T-helper 9 cell (primary cell): ENCODE measurements at places on chromosomes 3 and 15.
A peak's percentile ranks its signal among the peaks of the same experiment; 100 is the strongest.

DNA sequence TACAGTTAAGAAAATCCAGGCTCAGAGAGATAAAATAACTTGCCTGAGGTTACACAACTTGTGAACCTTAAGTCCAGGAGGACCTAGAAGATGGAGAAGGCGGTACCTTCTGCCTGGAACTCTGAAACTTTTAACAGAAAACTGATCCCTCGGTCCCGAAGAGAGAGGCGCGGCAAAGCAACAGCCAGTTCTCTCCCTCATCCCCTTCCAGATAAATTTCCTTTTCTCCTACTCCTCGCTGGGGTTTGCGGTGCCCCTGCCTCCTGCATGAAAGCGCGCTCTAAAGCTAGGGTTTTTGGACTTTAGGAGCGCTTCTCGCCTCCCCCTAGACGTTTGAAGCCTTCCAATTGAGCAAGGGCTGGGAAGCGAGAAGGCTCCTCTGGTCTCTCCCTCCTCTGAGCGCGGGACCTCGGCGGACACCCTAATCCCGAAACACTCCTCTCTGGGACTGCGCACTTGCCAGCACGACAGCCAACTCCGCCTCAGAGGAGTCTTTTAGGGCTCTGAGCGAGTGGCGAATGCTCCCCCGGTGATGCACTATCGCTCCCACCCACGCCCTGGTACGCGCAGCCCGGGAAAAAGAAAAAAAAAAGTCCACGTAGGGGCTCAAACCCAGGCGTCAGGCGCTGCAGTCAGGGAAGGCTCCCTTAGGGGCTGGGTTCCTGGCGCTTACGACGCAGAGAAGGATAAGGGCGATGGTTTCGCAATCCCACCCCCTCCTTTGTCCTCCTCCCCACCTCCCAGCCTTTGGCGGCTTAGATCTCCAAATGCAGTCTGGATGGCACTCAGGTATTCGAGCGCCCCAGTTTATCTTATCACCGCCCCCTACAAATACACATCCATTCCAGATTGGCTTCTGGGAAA, 7.9 kb upstream of the EOMES start:
- no peak for DNase-seq

GRCh38 chr3:4570840-4571621, 77.9 kb downstream of the ITPR1 start:
- DNase-seq, result no peak

DNA sequence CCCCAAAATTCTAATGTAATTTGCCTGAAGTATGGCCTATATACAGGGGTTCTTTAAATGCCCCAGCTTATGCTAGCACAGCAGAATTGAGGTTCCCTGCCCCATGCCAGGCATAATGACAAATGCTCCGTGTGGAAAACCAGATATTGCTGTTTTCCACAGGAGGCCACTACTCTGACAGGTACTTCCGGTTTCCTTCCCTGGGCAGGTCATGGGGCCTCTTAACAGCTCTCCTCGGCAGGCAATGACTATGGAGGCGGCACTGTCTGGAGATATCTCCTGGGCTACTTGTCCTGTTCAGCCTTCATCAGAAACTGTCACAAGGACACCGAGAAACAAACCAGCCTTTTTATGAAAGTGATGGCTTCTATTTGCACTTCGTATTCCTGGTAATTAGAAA, 54.8 kb downstream of the SLC7A14 start:
- no peak for DNase-seq

- DNase-seq, result no peak
These were observed 58.5 kb downstream of the CRYBG3 start for GRCh38 chr3:97880267-97880666.

- DNase-seq, result no peak
These were observed 7.1 kb downstream of the CHD2 start for GRCh38 chr15:92907229-92907628.

DNA sequence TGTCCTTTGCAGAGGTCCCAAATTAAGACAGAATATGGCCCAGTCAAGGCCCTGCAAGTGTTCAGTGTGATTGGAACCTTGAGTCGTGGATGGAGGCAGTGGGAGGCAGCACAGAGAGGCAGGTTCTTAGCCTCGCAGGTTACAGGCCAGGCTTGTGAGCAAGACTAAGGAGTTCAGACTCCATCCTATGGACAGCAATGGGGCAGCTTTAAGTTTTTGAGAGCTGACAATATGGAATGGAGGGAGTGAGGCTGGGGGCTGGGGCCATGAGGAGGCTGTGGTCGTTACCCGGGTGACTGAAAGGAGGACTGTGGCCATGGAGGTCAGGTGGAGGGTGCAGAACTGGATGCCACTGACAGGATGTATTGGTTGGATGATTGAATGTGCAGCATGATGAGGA, 74.1 kb upstream of the PRR23C start:
- no peak for DNase-seq

GRCh38 chr3:148330542-148330941, 367.2 kb upstream of the AGTR1 start:
- no peak for DNase-seq

GRCh38 chr3:128113817-128114794, 9.5 kb downstream of the RUVBL1 start:
- no peak for DNase-seq

DNA sequence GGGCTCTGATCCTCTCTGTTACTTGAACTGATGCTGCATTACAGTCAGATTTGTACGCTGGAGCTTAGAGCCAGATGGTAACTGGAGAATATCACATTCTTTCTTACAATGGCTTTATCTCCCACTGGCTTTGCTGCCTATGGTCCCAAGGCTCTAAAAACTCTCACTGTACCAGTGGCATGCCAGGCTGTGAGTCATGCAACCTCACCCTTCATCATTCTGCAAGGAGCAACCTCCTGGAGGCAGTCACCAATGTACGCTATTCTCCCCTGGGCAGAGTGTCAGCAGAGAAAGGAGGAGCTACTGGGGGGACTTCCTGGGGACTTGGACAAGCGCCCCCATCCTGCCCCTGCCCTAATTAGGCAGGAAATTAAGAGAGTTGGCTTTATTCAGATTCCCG, 97.9 kb upstream of the EIF1B start:
- DNase-seq, result no peak

DNA sequence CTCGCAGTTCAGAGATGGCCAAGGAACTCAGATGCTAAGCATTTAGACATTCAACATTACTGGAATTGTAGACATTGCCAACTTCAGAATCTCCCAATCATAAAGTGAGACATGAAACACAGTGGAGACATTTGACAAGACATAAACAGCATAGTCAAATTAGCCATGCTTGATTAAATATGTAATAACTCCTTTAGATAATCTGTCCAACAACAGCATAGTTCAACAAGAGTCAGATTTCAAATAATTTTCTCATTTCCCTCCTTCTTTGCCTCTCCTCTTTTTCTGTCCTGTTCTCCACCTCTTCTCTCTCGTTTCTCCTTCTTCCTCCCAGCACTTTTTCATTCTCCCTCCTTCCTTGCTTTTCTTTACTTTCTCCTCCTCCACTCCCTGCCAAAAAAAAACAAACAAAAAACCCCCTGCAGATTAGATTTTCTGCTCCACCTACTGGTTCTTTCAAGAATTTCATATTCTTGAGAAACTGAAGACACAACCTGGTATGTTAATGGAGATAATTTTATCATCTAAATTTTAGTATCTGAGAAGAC, 20.2 kb downstream of the CPOX start:
- DNase-seq, result no peak

GRCh38 chr3:129199366-129199765, 15.7 kb upstream of the CNBP start:
- no peak for DNase-seq

DNA sequence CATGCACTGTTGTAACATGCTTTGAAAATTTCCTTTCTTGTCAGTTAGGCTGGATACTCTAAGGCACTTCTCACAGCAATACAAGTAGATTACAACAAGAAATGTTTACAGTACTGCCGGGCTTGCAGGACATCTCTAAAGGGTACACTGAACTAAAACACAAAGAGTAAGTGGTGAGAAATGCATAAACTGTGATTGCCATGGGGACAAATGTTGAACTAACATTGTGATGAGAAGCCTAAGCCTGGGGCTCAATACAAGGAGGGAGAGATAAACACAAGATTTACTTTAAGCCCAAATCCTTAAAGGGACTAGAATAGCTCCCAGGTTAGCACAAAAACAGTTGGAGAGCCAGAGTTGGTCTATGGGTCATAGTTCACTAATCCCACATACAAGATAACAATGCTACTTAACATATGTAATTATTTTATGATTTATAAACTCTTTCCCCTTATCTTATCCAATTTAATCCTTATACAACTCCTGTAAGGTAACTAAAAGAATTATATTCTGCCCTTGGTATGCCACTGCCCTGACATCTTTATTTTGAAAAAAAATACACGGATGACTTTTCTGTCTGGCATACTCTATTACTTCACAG, 126.9 kb downstream of the THRB start:
- no peak for DNase-seq

GRCh38 chr15:63500265-63501250, 3.8 kb upstream of the USP3 start:
- DNase-seq, result no peak

- DNase-seq, result peak; percentile 2
These were observed 556 bp downstream of the CRYBG3 start for GRCh38 chr3:97822359-97822775.

DNA sequence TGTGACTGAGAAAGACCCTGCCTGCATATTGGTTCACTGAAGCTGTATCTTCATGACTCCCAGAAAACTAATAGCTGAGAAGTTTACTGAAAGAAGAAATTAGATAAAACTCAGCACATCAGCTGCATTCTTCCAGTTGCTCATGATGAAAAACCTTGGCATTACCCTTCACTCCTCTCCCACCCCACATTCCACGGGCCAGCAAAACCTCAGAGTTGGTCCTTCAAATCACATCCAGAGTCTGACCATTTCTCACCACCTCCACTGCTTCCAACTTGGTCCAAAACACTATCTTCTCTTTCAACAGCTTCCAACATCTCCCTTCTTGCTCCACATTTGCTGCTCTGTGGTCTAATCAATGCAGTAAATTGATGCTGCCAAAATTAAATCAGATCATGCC, 97.1 kb downstream of the CD47 start:
- DNase-seq, result no peak

GRCh38 chr3:161576714-161577510, 80.3 kb downstream of the OTOL1 start:
- DNase-seq, result no peak

DNA sequence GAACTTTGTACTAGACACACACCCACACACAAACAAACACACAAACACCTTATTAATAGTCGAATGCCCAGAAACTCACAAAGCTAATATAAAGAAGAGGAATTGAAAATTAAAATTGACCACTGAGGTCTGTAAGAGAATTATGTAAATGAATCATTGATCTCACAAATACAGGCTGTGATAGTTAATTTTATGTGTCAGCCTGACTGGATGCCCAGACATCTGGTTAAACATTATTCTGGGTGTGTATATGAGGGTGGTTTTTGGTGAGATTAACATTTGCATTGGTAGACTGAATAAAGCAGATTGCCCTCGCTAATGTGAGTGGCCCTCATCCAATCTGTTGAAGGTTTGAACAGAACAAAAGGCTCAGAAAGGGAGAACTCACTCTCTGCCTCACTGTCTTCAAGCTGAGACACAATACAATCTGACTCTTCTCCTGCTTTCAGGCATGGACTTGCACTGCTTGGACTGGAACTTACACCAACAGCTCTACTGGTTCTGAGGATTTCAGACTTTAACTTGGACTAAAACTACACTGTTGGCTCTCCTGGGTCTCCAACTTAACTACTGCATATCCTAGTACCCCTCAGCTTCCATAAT, 199.4 kb upstream of the TTC14 start:
- DNase-seq, result no peak

DNA sequence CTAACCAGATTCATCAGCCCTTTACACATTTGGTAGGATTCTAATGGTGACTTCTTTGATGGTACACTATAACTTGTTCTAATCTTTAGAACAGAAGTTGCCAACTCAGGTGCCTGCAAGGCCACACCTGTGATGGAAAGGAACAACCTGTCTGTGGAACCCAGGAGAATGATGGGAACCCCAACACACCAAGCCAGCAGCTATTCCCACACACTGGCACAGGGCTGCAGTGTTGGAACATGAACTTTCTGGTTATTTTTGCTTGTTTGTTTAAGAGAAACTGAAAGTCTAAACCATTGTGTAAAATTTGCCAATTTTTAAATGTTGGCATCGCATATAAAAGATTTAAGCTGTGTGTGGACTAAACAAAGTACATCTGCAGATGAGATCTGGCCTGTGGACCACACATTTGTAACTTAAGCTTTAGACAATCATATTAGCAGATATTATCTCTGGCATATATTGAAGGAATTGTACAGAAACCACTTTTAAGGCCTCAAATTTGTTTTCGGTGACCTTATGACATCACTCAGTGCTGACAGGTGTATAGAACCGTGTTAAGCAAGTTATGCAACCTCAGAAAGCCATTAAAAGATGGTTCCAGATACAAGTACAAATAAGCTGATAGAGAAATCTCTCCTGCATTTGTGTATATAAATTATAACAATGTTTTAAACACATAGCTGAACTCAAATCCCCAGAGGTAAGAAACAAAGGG, 242.9 kb downstream of the SLC9A9 start:
- DNase-seq, result no peak

DNA sequence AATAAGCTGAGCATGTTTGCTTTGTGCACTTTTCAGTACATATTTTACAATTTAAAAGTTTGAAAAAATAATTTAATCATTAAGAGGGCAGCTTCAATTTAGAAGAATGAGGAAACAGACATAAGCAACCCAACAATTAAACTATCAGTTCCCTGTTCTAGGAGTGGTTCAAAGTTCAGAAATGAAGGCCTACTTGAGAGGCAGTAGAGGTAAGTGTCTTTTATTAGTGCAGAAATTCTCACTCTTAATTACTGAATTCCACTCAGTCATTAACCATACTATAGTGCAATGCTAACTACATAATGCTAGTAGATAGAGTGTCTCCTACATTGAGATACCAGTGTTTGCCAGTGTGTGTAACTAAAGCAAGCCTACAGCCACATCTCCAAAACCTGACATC, 73.1 kb downstream of the TNIK start:
- no peak for DNase-seq

GRCh38 chr3:127751782-127752181, 70.5 kb downstream of the MGLL start:
- DNase-seq, result no peak

DNA sequence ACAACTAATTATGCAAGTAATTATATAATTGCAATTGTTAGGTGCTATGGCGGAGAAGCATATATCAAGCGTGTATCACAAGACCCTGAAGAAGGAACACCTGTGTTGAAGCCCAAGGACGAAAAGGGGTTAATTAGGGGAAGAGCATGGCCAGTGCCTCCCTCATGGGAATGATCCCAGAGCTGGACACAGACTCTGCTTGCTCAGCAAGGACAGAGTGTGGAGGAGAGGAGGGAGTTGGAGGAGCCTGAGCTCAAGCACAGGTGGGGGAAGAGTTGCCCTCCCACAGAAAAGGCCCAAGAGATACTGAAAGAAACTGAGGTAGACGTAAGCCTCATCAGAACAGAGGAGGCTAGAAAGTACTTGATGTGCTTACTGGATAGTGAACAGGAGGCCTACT, 423.7 kb downstream of the EPHB1 start:
- DNase-seq, result no peak

DNA sequence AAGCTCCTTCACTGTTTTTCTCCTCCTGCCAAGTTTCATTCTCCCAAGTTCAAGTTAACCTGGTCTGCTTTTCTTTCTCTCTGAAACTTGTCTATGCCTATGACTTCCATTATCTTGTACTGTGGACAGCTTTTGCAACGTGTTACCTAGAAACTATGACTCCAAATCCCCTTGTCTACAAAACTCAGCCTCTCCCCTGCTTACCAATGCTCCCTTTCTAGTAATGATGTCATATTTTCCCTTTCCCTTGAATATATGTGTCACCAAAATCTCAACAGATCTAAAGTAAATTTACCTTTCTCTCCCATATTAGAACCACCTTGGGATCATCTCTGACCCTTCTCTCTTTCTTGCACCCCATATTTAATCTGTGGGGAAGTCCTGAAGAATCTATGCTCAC, 10.5 kb upstream of the ABHD2 start:
- DNase-seq, result no peak
